ENCODE measurements at places on chromosomes 7 and 10. TPM values are rescaled to one million over a fixed set of nuclear protein-coding genes. Genes with fewer than 3 reads are reported as not detected.

Gene UPK3B
- 3.0 TPM for total RNA-seq

Gene SEPTIN7
- total RNA-seq = 210 TPM

Gene PRLHR
- total RNA-seq = not detected

Gene PIP
- total RNA-seq = not detected

Gene ZNF716
- total RNA-seq = not detected

Gene SRPK2
- total RNA-seq = 85.4 TPM

Gene JAZF1
- 21.4 TPM for total RNA-seq

Gene AP3M1
- 41.7 TPM for total RNA-seq

Gene MBL2
- total RNA-seq = not detected

Gene PRSS2
- total RNA-seq = not detected

Gene VPS26A
- total RNA-seq = 41.6 TPM

Measured in GM23338 (cell line).